ENCODE measurements at places on chromosomes 5 and 9.

DNA sequence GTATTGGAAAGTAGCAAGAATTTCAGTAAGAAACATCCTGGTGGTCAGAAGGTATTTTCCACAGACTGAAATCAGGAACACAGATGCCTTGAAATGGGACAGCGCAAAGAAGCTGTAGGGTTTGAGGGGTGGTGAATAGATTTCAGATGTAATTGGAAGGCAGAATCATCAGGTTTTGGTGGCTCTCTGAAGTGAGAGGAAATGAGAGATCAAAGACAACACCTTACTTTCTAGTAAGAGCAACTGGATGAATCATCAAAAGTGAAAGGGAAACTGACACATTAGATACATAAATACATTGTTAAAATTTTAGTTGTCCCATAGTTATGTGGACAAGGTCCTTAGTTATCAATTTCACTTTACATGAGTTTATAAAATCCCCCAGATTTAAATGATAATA is 188.2 kb upstream of the SLC27A6 start:
- DNase-seq, result no peak

DNA sequence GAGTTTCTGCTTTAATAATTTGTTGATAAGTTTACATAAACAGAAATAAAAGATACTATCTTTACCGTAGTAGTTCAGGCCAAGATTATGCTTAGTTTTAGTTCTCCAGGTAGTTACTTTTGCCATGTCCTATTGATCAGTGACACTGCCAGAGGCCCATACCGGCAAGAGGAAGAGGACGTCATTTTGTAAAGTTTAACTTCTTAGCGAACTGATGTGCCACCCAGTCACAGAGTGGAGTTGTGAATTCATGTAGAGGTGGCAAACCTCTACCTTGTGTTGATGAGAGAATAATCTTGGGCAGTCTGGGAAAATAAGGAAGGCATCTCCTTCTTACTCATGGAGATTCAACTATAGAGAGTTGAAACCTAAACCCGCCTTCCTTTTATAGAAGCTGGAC is 21.8 kb downstream of the RGMB start:
- DNase-seq, result no peak

DNA sequence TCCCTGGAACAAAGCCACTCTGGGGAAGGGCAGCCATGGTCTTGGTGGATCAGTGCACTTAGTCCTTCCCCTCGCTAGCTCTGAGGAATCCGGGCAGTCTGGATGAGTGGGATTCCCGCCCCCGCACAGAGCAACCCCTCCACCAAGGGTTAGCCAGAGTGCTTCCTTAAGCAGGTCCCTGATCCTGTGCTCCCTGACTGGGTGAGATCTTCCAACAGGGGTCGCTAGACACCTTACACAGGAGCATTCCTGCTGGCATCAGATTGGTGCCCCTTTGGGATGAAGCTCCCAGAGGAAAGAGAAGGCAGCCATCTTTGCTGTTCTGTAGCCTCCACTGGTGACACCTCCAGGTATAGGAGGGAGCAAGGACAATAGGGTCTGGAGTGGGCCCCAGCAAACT is 228.8 kb downstream of the AP3B1 start:
- DNase-seq, result no peak

GRCh38 chr9:135914921-135915320 is 7.6 kb upstream of the CAMSAP1 start:
- DNase-seq, result peak; percentile 40

- no peak for DNase-seq
Measured at GRCh38 chr5:3276896-3277295, 318.7 kb upstream of the IRX1 start.

GRCh38 chr5:171862624-171863023 is 77.0 kb downstream of the SMIM23 start:
- no peak for DNase-seq

- DNase-seq, result no peak
Measured at GRCh38 chr5:112628214-112628980, 109.3 kb upstream of the APC start.

DNA sequence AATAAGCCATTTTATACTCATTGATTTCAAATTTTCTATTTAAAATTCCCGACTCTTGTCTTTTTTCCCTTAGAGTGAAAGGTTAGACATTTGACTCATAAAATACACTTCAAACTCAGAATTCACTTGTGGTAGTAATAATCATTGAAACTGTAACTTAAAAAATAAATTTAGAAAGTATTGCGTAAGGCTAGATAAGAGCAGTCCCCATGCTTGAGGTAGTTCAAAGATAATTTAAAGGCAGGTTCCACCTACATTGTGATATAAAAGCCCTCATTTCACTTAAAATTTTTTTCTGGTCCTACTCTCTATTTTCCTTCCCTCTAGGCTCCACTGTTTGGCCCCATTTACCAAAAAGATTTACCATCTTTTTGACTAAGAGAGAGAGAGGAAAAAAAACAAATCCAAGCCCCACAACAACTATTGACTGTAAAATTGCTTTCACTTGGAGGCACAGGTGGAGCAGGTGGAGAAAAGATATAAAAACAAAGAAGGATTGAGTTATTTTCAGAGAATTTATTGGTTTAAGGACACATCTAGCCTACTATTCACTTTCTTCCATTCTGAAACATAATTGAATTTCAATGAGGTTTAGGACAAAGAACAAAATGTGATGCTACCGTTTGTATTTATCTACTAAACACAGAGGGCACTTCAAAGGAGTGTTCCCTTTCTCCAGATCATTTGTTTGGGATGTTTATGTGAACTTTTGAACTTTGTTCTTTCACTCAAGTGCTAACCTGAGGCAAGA is 61.0 kb downstream of the FBXO4 start:
- no peak for DNase-seq

Measured in EH (cell line).